ENCODE measurements at places on chromosomes 4 and X. TPM values are rescaled to one million over a fixed set of nuclear protein-coding genes. Genes with fewer than 3 reads are reported as not detected.

ESX1 gene
- 1.4 TPM for total RNA-seq

TRPC5OS gene
- total RNA-seq = not detected

HSD17B13 gene
- total RNA-seq = 1.1 TPM

CT45A1 gene
- not detected for total RNA-seq

DCAF8L2 gene
- not detected for total RNA-seq

USP17L19 gene
- total RNA-seq = not detected

PLP2 gene
- total RNA-seq = 118 TPM

HSFX2 gene
- not detected for total RNA-seq

RAP2C gene
- total RNA-seq = 21.0 TPM

ZCCHC12 gene
- total RNA-seq = not detected

TCEAL5 gene
- total RNA-seq = not detected

PWWP3B gene
- total RNA-seq = 2.9 TPM

NAA11 gene
- total RNA-seq = not detected

STAG2 gene
- 28.8 TPM for total RNA-seq

TMPRSS11B gene
- total RNA-seq = not detected

USP51 gene
- total RNA-seq = 1.2 TPM

MECP2 gene
- 11.7 TPM for total RNA-seq

CT45A3 gene
- total RNA-seq = not detected

GYPE gene
- 0.53 TPM for total RNA-seq

CXCL3 gene
- 1.4 TPM for total RNA-seq

CXCL11 gene
- total RNA-seq = not detected

IGBP1 gene
- total RNA-seq = 45.6 TPM

RXFP1 gene
- total RNA-seq = 0.35 TPM

COX7B2 gene
- not detected for total RNA-seq

UCHL1 gene
- total RNA-seq = 770 TPM

RAB39B gene
- not detected for total RNA-seq

XPNPEP2 gene
- 1.7 TPM for total RNA-seq

MAGEC1 gene
- total RNA-seq = not detected

CRMP1 gene
- total RNA-seq = 0.58 TPM

IL13RA2 gene
- 15.2 TPM for total RNA-seq

SPANXN3 gene
- not detected for total RNA-seq

DSPP gene
- total RNA-seq = not detected

CDX4 gene
- total RNA-seq = not detected

AWAT2 gene
- not detected for total RNA-seq

STOX2 gene
- total RNA-seq = 0.29 TPM

BEND2 gene
- not detected for total RNA-seq

RTL3 gene
- under 0.01 TPM for total RNA-seq

CSAG3 gene
- not detected for total RNA-seq

BCLAF3 gene
- total RNA-seq = 5.0 TPM

H2BW2 gene
- total RNA-seq = not detected
